ENCODE measurements at places on chromosomes 3 and 15. TPM values are rescaled to one million over a fixed set of nuclear protein-coding genes. Genes with fewer than 3 reads are reported as not detected.

- no peak for DNase-seq
These were observed 47.6 kb upstream of the ATP1B3 start for GRCh38 chr3:141828890-141829289.

GRCh38 chr3:151960961-151961580, 87.6 kb downstream of the SUCNR1 start:
- DNase-seq, result no peak

The NPAP1 gene
- total RNA-seq, result not detected

The FGF12 gene
- 0.91 TPM for total RNA-seq

The BCHE gene
- 4.3 TPM for total RNA-seq

- DNase-seq, result no peak
These were observed 50.4 kb downstream of the GHSR start for GRCh38 chr3:172397716-172398405.

DNA sequence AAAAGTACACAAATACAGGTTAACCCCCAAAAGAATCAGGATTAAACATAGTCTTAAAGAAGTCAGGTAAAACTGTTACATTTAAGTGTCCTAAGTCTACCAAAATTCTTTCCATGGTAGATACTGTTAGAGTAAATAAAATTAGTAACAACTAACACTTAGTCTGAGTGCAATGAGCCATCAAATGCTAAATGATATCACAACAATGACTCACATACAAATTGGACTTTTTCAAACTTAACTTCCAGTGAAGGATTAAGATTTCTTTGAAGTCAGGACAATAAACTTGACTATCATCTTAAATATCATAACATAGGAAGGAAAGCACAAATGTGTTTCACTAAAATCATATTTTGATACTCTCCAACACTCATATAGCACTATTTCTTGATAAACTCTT, 43.9 kb downstream of the ZNF148 start:
- no peak for DNase-seq

GRCh38 chr3:11381141-11381540, 108.9 kb downstream of the ATG7 start:
- DNase-seq, result no peak

The LDHAL6B gene
- not detected for total RNA-seq

DNA sequence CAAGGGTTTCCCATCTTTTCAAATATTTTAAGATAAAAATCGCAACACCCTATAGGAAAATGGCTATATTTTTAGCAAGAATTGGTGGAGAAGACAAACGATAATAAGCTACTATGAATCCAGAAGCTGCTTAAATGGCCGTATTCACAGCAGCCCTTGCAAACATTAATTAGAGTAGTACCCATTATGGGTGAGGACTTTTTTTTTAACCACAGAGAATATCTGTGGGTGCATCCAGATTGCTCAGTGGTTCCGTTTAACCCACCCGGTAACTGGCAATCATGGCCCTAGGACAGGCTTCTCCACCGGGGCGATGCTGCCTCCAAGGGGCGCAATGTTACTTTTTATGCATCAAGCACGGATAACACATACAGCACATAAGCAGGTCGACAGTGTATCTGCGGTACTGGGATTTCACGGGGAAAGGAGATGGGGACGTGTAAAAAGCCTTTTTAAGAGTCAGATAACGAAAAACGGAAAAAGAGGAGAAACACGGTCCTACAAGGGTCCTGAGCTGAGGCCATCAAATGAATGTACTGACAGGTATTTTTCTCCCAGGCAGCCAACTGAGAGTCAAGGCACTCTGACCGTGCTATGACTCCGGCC, 968 bp upstream of the TMEM266 start:
- DNase-seq, result no peak

The C3orf85 gene
- not detected for total RNA-seq

DNA sequence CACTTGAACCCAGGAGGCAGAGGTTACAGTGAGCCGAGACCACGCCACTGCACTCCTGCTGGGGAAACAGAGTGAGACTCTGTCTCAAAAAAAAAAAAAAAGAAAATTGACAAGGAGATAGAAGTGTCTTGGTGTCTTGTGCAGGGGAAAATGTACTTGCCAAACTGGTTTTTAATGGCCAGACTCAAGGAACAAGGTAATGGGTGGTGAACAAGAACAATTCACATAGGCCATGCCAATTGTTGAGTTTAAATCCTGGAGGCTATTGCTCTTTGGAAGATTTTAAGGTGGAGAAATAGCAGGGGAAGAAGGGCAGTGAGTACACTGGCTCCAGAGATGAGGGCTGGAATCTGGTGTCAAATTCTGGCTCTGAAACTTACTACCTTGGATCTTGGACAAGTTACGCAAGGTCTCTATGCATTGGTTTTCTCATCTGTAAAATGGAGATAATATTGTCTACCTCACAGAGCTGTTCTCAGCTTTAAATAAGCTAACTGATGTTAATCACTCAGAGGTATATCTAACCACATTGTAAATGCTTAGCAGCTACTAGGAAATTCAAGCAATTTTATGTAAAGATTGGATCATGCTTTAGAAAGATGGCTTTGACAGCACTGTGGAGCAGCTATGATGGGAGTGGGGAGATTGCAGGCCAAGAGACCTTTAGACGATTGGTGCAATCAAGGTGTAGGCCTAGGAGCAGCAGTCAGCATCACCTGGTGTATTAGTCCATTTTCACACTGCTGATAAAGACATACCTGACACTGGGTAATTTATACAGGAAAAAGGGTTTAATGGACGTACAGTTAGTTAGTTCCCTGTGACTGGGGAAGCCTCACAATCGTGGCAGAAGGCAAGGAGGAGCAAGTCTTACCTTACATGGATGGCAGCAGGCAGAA, 78.3 kb downstream of the B3GALNT1 start:
- no peak for DNase-seq

The MOBP gene
- not detected for total RNA-seq

The MESP2 gene
- not detected for total RNA-seq

- no peak for DNase-seq
These were observed 28.4 kb downstream of the TMEM40 start for GRCh38 chr3:12730506-12731242.

The CNTN4 gene
- total RNA-seq, result 59.7 TPM

DNA sequence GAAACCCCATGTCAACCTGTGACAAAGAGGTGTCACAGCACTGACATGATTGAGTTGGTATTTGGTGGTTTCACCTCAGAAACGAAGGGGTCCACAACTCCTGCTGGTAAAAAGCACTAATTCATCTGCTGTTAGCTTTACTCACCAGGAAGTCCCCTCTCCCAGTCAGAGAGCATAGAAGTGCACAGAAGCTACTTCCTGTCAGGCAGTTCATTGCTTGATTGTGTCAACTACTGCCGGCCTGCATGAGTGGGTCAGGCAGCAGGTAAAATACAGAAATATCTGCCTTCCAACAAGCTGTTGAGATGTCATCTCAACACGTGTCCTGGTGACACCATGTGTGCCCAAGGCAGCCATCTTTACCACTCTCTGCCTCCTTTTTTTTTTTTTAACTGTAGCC, 596.6 kb upstream of the NR2F2 start:
- DNase-seq, result no peak

DNA sequence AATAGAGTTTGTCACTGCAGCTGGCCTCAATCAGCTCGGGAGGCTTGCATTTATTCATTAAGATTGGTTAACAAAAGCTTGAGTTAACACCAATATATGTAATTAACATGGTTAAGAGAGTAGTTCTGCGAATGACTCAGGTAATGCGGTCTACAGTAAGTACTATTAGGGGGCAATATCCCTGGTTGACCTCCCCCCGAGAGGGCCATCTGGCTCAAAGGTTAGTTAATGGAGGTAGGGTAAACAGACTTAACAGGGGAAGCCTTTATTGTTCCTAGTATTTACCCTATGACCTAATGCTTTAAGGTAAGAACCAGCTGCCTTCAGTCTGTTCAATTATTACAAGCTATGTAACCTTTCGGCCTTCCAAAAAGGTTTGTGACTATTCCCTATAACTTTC, 403.3 kb upstream of the SGO1 start:
- no peak for DNase-seq

GRCh38 chr3:184174284-184174645, 390 bp upstream of the AP2M1 start:
- DNase-seq, result no peak

The NANOGP8 gene
- 1.2 TPM for total RNA-seq

The ZDHHC23 gene
- total RNA-seq, result 4.1 TPM

The RYR3 gene
- 23.1 TPM for total RNA-seq

- no peak for DNase-seq
These were observed 129.7 kb upstream of the ABHD17C start for GRCh38 chr15:80565398-80565797.

The TLR9 gene
- 0.42 TPM for total RNA-seq

DNA sequence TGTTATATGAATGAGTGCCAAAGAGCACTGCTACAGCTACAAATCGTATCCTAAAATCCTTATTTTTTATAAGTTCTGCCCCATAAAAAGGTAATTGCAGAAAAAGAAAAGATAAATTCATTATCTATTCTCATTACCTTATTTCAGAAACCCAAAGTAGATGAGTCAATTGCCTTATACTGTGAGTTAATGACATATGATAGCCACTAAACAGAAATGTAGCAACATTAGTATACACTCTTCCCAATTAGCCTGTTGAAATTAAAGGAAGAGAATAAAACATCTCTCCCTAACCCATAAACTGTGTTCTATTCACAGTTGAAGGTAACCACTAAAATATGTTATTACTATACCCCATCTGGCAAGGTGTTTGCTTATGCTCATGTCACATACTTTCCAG, 11.0 kb downstream of the TBL1XR1 start:
- no peak for DNase-seq

GRCh38 chr15:39850436-39850835, 67.8 kb upstream of the FSIP1 start:
- no peak for DNase-seq

DNA sequence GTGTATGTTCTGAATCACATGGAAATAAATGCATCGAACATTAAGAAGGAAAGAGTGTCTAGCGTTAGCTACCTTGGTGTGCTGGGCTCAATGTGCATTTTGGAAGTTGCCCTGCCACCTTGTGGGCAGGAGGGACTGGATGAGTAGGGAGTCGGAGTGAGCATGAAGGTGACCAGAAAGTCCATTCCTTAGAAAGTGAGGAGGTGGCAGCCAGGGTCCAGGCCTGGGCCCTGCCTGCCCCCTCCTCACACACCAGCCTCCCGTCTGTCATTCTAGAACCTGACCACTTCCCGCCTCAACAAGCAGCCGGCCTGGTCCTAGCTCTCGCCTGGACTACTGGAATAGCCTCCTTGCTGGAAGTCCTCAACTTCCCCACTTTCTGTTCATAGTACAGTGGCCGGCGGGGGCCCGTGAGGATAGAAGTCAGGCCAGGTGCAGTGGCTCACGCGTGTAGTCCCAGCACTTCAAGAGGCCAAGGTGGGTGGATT, 10.2 kb upstream of the GATA2 start:
- DNase-seq, result no peak

GRCh38 chr3:48423241-48423882, 6.5 kb downstream of the PLXNB1 start:
- DNase-seq, result no peak

GRCh38 chr15:68032672-68033071, 21.4 kb upstream of the PIAS1 start:
- no peak for DNase-seq

- no peak for DNase-seq
These were observed 264.6 kb downstream of the ZIC4 start for GRCh38 chr3:147141516-147142288.

DNA sequence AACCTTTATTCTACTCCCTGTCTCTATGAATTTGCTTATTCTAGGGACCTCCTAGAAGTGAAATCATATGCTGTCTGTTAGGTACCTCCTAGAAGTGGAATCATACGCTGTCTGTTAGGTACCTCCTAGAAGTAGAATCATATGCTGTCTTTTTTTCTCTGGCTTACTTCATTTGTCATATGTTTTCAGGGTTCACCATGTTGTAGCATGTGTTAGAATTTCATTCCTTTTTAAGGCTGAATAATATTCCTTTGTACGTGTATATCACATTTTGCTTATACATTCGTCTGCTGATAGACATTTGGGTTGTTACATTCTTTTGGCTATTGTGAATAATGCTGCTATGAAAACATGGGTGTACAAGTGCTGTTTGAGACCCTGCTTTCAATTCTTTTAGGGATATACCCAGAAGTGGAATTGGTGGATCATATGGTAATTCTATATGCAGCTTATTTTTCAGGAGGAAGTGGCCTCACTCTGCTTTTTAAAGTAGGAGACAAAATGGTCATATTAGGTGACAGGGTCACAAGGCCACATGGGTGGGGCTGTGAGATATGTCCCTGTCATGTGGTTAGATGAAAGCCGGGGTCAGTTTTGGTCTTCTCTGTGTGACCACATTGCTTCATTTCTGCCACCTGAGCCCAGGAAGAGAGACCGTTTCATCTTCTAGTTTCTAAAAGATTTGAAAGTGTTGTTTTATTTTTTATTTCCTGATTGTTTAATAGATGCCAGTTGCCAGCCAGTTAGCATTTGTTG, 76.7 kb downstream of the FLNB start:
- no peak for DNase-seq

GRCh38 chr3:190339130-190339529, 16.9 kb upstream of the CLDN1 start:
- DNase-seq, result no peak

The ATP8B4 gene
- 43.9 TPM for total RNA-seq

- DNase-seq, result no peak
These were observed 227.5 kb downstream of the NEK10 start for GRCh38 chr3:27141668-27142067.

GRCh38 chr3:193987186-193987585, 148.8 kb upstream of the HES1 start:
- no peak for DNase-seq

DNA sequence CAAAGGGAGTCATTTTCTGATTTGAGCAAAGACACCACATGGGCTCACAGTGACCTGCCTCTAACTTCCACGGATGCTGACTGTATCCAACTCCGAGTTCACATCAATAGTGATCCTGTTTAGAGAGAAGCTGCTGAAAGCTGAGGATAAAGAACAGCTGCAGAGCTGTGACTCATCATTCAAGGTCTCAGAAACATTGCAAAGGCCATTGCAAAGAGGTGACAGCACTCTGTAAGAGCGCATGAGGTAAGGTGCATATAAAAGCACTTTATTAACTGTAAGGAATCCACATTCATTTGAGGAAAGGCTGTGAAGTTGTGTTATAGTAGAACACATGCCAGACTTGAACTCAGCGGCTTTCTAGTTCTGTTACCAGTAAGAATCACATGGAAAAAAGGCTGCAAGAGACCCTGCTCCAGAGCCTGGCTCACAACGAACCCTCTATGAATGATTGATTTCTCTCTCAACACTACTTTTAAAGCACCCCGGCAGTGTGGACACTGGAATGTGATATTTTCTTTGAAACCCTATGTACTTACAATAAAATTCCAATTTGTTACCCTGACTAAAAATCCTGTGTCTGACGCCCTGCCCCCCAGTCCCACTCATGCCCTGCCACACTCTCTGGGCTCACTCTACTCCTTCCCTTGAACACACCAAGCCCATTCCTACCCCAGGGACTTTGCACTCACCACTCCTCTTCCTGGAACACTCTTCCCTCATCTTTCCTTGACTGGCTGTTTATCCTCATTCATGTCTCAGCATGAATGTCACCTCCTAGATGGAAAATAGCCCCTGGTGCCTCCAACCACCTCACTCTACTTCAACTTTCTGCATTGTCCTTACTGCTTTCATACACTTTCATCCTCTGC, 111.2 kb downstream of the LSM3 start:
- no peak for DNase-seq

All from aorta (tissue), 5 donors.